ENCODE measurements at places on chromosomes 7 and 10.

- DNase-seq: no peak
Measured at GRCh38 chr7:100574362-100575205, 884 bp upstream of the SAP25 start.

GRCh38 chr10:58857251-58857805 is 319.1 kb upstream of the PHYHIPL start:
- no peak for DNase-seq

GRCh38 chr7:97770850-97771249 is 39.0 kb downstream of the TAC1 start:
- DNase-seq: no peak

GRCh38 chr7:151292850-151293249 is 44.4 kb upstream of the SMARCD3 start:
- no peak for DNase-seq

GRCh38 chr7:47571331-47572093 is 10.4 kb downstream of the TNS3 start:
- DNase-seq: no peak

DNA sequence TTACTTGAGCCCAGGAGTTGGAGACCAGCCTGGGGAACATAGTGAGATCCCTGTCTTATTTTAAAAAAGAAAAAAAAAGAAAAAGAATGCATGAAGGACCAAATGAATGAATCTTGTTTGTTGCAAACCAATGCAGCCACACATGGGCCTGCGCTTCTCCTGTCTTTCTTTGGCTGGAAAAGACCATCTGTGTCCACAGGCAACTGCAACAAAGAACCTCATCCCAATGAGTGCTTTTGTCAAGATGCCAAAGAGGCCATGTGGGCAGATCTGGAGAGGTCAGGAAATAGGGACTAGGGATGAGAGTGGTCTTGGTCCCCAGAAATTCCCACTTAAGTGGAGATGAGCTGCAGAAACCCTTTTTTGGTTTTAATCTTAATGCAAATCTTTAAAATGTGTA is 49.8 kb upstream of the DUSP5 start:
- no peak for DNase-seq

GRCh38 chr7:100680576-100681271 is 7.2 kb downstream of the GNB2 start:
- DNase-seq: no peak

DNA sequence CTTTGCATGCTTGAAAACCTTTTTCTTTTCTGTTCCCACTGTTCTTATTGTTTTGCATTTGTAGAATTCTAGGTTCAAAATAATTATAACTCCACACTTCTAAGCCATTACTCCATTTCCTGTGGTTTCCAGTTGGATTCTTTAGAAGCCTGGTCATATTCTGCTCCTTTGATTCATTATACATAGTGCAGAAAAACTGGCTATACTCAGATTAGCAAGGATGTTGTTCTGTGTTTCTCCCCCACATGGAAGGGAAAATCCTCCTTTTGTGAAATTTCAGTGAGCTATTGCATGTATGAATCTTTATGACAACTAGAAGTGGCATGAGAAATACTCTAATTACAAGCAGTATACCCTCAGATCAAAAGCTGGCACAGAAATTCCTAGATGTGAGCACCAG is 79.5 kb downstream of the SLC13A1 start:
- no peak for DNase-seq

GRCh38 chr10:61047081-61047480 is 103.1 kb upstream of the RHOBTB1 start:
- no peak for DNase-seq

DNA sequence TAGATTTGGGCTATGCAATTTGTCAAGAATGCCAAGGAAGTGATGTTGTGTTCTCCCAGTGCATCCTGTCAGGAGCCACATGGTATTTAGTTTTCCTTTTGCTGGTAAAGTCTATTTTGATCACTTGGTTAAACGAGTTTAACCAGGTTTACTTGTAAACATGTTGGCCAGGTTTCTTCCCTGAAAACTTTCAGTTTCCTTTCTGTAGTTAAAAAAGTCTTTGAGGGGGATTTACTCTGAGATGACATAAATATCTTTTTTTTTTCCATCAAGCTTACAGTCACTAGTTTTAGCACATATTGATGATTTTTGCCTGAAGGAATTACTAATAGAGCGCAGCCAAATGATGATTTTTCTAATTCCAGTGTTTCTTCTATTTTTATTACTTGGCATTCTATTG is 320.5 kb downstream of the PHF14 start:
- no peak for DNase-seq

GRCh38 chr10:42637648-42638054 is 719 bp downstream of the ZNF33B start:
- no peak for DNase-seq

DNA sequence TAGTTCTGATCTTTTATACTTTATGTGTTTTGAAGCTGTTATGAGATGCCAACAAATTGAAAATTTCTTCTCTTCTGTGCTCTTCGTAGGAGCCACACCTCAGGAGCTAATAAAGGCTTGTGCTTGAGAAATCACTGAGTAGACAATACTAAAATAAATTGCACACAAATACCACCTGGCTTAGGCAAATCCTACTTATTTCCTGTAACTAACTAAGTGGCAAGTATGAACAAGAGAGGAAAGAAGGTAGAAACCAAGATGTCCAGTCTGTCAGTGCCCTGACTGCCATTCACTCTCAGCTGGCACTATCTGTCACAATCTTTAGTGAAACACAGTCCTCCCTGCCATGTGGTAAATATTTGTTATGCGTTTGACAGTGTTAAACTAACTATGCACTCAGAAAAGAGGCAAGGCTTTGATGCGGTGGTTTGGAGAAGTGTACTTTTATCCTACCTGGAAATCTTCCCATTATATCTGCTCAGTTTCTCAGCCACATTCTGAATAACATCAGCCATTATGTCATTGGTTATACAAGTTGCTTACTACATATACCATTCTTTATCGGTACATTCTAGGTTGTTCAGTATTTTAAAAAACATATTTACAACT is 293.4 kb upstream of the VWC2 start:
- no peak for DNase-seq

- DNase-seq: no peak
Measured at GRCh38 chr7:29422829-29423228, 140.8 kb upstream of the PRR15 start.

DNA sequence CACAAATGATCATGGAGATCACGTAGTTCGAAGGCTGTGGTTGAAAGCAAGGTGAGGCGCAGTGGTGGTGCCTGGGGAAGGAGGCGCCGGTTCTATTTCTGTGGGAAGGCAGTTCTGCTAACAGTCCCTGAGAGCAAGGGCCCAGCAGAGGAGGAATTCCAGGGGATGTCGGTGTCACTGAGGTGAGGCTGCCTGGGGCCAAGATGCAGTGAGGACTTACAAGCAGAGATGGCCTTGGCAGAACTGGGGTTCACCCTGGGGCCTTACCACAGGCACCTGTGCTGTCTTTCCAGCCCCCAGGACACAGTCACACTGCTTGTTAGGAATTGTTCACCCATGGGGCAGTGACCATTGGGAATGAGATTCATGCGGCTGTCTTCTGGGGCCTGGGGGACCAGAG is 26.7 kb downstream of the GBX1 start:
- DNase-seq: no peak

- no peak for DNase-seq
Measured at GRCh38 chr10:92385831-92386230, 94.9 kb downstream of the MARCHF5 start.

- DNase-seq: no peak
Measured at GRCh38 chr7:44103566-44103922, 601 bp upstream of the AEBP1 start.

GRCh38 chr7:91710881-91711280 is 169.6 kb downstream of the MTERF1 start:
- no peak for DNase-seq

DNA sequence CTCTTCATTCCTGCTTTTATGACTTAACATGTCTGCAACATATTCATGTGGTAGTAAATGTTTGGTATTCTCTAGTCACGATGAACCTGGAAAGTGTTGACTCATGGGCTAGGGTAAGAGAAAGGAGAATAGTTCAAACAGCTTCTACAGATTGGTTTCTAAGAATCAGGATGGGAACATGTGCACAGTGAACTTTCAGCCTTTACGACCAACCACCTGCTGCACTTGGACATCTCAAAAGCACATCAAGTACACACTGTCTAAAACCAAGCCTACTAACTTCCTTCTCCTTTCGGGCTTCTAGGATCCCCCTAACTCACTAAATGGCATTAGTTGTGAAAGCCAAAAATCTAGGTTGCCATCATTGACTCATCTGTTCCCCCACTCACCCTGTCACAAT is 85.5 kb downstream of the CUL2 start:
- DNase-seq: no peak

- DNase-seq: no peak
Measured at GRCh38 chr10:24912215-24912614, 40.2 kb downstream of the PRTFDC1 start.

GRCh38 chr7:130758429-130759056 is 24.5 kb upstream of the KLF14 start:
- DNase-seq: peak; percentile 53

DNA sequence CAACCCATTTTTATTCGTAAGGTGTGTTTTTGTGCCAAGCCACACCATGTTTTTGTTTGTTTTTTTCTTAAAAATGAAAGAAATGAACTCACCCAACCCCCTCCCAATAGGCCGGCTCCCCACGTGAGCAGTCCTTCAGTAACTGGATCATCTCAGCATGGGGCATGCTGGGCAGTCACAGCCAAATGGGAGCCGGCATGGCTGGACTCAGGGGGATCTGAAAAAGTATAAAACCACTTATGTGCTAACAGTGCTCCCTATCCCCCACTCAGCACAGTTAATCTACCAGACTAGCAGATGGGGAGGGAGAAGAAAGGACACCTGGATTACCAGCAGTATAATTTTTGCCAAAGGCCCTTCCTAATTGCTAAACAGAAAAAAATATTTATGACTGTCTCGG is 39.3 kb downstream of the BAZ1B start:
- no peak for DNase-seq

DNA sequence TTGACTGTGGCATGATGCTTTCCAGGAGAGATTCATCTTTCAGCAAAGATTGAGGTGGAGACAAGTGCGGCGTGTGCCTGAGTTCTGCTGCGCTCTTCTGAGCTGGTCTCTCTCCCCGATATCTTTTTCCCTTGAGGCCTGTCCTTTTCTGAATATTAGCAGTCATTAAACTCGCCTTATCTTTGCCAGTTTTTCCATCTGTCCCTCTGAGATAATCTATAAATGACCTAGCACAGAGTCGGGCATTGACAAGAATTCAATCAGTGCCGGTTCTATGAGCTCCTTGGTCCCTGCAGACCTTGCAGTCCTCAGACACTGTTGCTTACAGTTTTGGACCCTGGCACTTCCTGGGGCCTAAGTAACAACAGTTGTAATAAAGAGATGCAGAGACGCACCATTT is 89.7 kb upstream of the IKZF1 start:
- no peak for DNase-seq

DNA sequence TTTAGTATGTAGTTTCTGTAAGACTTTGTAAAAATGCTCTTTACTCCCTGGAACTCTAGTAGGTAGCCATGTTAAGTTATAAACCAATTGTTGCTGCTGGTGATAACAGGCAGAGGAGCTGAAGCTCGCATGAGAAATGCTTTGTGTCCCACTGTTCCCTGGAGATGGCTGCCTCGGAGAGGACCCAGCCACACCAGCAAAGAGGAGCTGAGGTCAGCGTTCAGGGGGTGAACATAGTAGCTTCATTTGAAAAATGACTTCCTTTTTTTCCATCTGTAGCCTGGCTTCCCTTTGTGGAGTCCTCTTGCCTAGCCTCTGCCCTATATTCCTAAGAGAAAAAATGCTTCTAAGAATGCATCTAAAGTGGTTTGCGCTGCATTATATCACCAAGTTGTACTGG is 20.3 kb downstream of the CELF2 start:
- DNase-seq: no peak

DNA sequence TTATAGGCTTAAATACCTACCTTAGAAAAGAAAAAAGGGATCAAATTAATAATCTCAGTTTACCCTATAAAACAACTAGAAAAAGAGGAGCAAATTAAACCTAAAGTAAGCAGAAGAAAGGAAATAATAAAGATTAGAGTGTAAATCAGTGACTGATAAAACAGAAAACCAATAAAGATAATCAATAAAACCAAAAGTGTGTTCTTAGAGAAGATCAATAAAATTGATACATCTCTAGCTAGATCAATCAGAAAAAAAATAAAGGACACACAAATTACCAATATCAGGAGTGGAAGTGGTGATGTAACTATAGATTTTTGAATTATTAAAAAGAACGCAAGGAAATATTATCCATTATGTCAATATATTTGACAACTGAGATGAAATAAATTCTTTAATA is 69.2 kb upstream of the NAMPT start:
- no peak for DNase-seq

GRCh38 chr10:63673246-63673645 is 152.0 kb downstream of the REEP3 start:
- no peak for DNase-seq

All from Jurkat, Clone E6-1 (cell line).